Hematopoietic multipotent progenitor cell (in vitro differentiated cells): ENCODE measurements at places on chromosomes 16 and 17.

DNA sequence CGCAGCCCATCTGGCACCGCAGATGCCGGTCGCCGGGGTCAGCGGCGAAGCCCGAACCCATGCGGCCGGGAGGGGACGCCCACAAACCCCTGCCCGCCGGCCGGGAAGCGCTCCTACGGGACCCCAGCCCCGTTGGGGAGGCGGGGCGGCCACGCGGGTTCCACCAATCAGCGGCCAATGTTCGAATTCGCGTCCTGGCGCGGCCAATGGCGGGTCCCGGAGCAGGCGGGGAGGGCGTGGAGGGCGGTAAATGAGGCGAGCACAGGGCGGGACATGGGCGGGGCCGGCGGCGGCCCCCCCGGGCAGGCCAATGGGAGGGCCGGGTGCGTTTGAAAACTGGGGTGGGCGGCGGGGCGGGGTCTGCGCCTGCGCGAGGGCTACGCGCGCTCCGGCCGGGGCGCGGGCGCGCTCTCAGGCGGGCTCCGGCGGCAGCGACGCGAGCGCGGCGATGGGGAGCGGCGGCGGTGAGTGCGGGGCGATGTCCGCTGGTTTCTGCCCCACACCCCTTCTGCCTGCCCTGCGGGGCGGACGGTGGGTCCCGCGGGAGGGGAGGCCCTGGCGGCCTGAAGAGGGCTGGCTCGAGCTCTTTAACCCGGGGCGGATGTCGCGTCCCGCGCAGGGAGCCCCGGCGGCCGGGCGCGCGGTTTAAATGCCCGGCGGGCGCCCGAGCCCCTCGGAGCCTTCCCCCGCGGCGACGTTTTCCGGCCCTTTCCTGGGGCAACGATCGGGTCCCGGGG, at the start of gene CCNF:
Gene CCNF, plus strand, starts transcription at position 414 of the 737 bp plus-strand sequence. Its CDS starts 35 bp downstream, at position 449.
- DNase-seq, result peak; percentile 90

GRCh38 chr17:2719861-2720260, 8.3 kb upstream of the CLUH start:
- no peak for DNase-seq

GRCh38 chr17:5618476-5618875, 34.2 kb upstream of the NLRP1 start:
- no peak for DNase-seq

GRCh38 chr17:55521186-55521585, 9.9 kb upstream of the SMIM36 start:
- peak; percentile 28 for DNase-seq

GRCh38 chr17:72614871-72615626, 477.4 kb downstream of the SLC39A11 start:
- DNase-seq, result no peak

GRCh38 chr17:31559584-31560501, 168.4 kb downstream of the RAB11FIP4 start:
- DNase-seq, result no peak

DNA sequence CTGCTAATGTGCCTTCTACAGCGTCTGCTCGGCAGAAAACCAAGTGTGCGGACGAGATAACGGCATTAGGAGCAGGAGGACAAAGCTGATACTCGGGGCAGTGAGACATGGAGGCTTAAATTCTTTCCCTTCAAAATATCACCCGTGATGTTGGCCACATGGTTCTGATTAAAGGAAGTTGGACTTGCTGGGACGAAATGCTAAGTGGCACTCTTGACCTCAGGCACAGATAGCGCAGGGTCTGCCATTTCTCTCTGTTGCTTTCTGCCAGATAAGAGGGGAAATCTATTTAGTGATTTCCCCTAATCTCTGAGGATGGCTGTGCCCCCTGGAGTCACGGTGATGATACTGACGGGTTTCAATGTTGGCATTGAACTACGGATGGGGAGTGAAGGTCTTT, 509.6 kb upstream of the EEF2KMT start:
- DNase-seq, result no peak

DNA sequence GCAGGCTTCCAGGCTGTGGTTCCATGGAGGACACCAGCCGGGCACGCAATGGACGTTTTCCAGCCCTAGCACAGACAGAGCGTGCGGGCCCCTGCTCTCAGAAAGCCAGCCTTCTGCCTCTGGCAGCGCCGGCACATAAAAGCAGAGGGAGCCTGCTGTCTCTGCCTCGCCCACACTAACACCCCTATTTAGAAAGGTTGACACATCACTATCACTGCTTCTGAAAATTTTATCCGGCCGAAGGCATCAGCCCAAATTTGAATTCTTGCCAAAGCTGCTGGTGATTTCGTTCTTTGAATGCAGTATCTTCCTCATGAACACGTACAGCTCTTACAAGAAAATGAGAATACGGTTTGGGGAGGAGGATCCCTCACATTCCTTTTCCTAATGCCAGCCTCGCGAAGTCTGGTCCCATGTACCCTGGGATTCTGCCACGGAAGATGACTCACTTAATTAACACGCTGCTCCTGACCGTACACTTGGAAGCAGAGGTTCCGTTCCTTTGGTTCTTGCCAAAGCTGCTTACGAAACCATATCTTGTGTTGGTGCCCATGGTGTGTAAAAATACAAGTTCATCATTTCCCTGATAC, 1.3 kb upstream of the RAB11FIP3 start:
- no peak for DNase-seq

DNA sequence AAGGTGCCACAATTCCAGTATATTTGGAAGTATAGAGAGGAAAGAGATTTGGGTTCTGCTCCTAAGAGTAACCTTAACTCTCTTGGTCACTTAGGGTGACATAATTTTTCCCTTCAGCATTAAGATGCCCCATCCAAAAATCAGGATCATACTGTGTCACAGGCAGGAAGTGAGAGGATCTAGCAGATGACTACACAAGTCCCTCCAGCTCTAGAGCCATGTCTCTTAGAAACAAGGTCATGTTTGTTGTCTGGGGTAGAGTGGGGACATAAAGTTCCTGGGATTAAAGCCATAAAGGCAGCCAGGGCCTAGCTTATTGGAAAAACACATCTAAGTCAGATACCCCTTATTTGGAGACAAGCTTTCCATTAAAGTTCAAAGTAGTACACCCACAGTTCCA, 2.7 kb downstream of the CCL8 start:
- DNase-seq, result no peak

DNA sequence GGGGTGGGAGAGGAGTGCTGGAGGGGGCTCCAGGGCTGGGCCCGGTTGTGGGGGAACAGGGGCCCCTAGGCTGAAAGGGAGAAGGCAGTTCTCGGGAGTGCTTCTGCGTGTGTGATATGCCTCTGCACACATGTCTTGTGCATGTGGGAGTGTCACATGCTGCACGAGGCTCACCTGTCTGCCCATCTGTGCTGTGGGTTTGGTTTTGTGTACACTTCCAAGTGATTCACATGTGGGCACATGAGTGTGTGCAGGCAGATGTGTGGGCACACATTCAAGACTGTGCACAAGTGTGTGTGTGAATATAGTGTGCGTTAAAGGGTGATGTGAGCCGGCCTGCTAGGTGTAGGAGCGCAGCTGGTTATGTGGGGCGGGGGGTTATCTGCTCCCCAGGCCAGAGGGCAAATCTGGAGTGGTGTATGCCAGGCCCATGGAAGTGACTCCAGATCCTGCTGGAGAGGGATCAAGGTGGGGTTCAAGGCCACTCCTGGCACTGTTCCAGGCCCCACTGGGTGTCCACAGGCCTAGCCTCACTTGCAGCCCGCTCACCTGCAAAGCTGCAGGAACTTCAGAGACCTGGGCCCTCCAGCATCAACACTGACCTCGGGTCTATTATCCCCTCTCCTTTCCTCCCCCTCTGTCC, 3.8 kb upstream of the BAHCC1 start:
- DNase-seq, result no peak

DNA sequence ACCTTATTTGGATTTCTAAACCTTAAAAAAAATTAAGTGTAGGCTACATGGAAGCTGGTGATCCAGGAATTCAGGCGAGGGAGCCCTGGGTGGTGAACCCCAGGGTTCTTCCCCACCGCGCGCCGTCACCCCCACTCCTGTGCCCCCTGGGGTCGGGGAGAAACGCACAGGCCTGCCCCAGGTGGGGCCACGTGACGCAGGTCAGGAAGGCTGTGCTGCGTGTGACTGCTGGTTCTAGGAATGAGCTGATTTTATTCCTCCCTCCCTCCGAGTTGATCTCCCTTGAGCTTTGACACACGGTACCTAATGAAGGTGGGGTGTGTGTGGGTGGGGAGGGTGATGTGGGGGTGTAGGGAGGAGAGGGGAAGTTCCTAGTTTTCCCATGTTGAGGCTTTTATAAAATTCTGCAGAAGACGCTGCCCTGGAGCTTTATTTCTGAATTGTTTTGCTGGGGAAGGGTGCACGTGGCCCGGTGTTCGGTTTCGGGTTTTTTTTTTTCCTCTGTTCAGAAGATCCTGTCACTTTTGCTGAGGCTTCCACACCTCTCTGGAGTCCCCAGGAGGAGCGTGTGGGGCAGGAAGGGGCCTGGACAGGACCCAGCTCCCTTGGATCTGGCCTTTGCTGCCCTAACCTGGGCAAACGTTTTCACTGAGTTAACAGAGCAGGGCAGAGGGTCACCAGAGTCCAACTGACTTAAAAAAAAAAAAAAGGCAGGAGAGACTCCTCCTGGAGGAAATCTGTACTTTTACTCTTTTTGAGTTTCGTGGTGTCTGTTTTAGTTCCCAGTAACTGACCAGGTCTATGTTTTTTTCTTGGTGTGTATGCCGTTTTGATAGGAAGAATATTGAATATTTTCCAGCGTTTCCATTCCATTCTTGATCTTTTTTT, 55.8 kb upstream of the GSE1 start:
- DNase-seq, result peak; percentile 33

GRCh38 chr16:7140899-7141298, 191.7 kb upstream of the RBFOX1 start:
- DNase-seq, result no peak

GRCh38 chr17:80795754-80796153, 195.9 kb upstream of the CHMP6 start:
- no peak for DNase-seq

DNA sequence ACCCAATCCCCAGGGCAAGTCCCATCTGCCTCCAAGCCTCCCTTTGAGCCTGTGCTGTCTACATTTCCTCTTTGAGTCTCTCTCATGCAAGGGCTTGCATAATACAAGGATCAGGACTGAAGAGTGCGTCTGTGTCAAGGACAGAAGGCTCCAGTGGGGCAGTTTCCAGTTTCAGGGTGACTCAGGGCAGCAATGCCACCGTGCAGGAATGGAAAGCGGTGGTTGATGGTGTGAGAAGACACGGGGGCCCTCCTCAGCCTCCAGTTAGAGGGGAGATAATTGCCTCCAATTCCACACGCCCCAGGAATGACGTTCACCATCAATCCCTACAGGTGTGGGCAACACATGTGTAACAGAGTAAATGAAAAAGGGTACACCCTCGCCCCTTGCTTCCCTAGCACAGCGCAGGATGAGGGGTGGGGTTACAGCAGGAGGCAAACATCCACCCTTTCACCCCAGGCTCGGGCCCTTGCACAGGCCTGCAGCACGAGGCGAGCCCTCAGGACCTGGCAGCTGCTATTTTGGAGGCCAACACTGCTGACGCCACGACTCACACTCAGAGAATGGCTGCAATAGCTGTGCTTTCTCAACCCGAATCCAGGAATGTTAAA, 24.8 kb upstream of the SLC25A19 start:
- no peak for DNase-seq

- no peak for DNase-seq
Measured at GRCh38 chr17:73647772-73648542, 3.7 kb upstream of the SDK2 start.
